ENCODE measurements at places on chromosomes 11 and 22. TPM values are rescaled to one million over a fixed set of nuclear protein-coding genes. Genes with fewer than 3 reads are reported as not detected.

The TMPRSS13 gene
- not detected for total RNA-seq

The CRYBB3 gene
- not detected for total RNA-seq

The MIAT gene
- 1.8 TPM for total RNA-seq

The MARK2 gene
- 13.8 TPM for total RNA-seq

The ENTHD1 gene
- total RNA-seq, result not detected

The ELFN2 gene
- total RNA-seq, result 0.29 TPM

The OR5M11 gene
- not detected for total RNA-seq

The TMEM191C gene
- total RNA-seq, result 0.59 TPM

DNA sequence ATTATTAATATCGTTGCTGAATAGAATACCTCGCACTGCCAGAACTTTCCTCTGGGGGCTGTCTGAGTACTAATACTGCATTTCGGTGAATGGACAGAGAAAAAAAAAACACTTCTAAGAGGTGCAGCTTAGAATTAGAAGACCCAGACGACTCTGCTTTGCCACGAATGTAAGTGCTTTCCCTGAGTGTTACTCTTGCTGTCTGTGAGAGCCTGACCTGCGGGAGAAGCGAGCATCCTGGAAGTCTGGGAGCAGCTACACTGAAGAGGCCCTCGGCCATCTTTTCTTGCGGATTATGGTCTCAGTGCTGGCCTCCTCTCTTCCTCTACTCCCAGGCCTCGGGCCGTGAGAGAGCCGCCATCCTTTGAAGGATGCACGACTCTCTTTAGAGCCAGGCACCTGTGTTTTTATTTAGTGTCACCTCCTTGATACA is 94.9 kb downstream of the SCN3B start:
- H3K27me3 ChIP-seq, result no peaks in the 10 kb centered on the region
- peaks cover 28% of the 10 kb centered on the region for H3K4me1 ChIP-seq
- H3K27ac ChIP-seq, result peak overlapping the region; percentile 68
- H3K4me3 ChIP-seq, result peak overlapping the region; percentile 67
- DNase-seq, result peak; percentile 17

DNA sequence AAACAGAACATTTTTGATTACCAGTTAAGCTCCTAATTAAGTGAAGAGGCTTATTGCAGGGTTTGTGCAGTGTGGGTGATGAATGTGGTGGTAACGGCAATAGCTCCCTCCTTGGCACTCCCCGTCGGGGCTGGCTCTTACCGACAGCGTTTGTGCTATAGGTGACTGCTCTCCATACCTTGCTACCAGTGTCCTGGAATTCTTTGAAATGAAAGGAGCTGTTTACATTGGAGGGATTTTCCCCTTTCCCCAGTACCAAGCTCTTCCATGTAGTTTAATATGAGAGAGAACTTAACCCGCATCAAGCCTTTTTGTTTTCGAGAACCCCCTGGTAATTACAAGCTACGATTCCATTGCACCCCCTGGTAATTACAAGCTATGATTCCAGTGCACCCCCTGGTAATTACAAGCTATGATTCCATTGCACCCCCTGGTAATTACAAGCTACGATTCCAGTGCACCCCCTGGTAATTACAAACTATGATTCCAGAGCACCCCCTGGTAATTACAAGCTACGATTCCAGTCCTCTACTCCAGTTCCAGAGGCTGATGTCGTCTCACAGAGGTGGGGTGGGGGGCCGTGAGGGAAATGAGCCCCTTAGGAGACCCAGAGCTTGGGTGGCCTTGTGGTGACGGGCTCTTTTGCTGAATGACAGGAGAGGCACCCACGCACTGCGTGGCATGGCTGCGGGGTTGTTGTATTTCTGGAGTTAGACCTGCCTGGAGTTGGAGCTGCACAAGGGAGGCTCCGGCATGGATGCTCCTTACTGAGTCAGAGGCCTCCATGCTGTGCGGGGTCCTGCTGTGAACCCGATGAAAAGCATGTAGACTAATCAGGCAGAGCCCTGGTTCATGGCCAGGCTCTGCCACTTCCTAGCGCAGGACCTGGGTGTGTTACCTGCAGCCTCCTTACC is 205.3 kb downstream of the TBC1D22A start:
- peak; percentile 78 for DNase-seq
- H3K27me3 ChIP-seq, result no peaks in the 10 kb centered on the region
- H3K4me3 ChIP-seq, result no peak overlapping the region

- H3K27me3 ChIP-seq, result no peaks in the 10 kb centered on the region
- peaks cover 18% of the 10 kb centered on the region for H3K4me1 ChIP-seq
- H3K27ac ChIP-seq, result no peak overlapping the region
- H3K36me3 ChIP-seq, result no peaks in the 10 kb centered on the region
Measured at GRCh38 chr11:33936725-33937604, 45.1 kb upstream of the LMO2 start.

- peaks cover 8% of the 10 kb centered on the region for H3K4me1 ChIP-seq
- DNase-seq, result peak; percentile 31
- peak overlapping the region; percentile 6 for H3K27ac ChIP-seq
- no peaks in the 10 kb centered on the region for H3K27me3 ChIP-seq
Measured at GRCh38 chr11:132874638-132875037, 657.7 kb downstream of the OPCML start.

GRCh38 chr22:24153353-24153752 is 27.9 kb upstream of the SUSD2 start:
- no peaks in the 10 kb centered on the region for H3K27me3 ChIP-seq
- H3K27ac ChIP-seq, result no peak overlapping the region
- peaks cover 35% of the 10 kb centered on the region for H3K4me1 ChIP-seq
- no peak for DNase-seq
- H3K36me3 ChIP-seq, result peaks cover 4% of the 10 kb centered on the region
- H3K4me3 ChIP-seq, result no peak overlapping the region

DNA sequence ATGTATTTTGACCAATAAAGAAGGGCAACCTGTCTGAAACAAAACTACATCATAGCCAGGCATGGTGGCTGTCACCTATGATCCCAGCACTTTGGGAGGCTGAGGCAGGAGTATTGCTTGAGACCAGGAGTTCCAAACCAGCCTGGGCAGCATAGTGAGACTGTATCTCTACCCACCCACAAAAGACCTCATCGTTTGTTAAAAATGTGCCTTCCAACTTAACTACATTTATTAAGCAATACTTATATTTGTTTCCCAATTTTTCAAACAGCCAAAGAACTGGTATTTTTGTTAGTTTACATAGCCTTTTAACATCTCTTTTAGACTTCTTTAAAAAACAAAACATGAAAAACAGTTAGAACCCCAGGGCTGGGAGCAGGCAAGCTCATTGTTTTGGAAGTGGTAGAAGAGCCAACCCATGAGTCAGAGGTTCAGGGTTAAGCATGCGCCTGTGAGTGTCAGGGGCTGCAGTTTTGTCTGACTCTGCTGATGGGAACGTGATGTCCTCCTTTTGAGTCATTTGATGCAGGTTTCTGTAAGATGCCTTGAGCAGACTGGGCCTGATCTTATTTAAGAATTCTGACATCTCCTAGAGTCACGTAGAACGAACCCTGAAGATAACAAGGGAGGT is 53.9 kb upstream of the CRTAM start:
- no peaks in the 10 kb centered on the region for H3K27me3 ChIP-seq
- peaks cover 52% of the 10 kb centered on the region for H3K36me3 ChIP-seq
- DNase-seq, result peak; percentile 94
- peak overlapping the region; percentile 78 for H3K27ac ChIP-seq
- no peak overlapping the region for H3K4me3 ChIP-seq

- peaks cover 82% of the 10 kb centered on the region for H3K36me3 ChIP-seq
- DNase-seq, result peak; percentile 71
- no peak overlapping the region for H3K4me3 ChIP-seq
- no peaks in the 10 kb centered on the region for H3K27me3 ChIP-seq
- no peak overlapping the region for H3K27ac ChIP-seq
- H3K4me1 ChIP-seq, result peaks cover 8% of the 10 kb centered on the region
Measured at GRCh38 chr22:32828150-32828549, 26.6 kb downstream of the TIMP3 start.

GRCh38 chr11:115409691-115410220 is 94.5 kb downstream of the CADM1 start:
- DNase-seq, result no peak
- no peaks in the 10 kb centered on the region for H3K4me1 ChIP-seq
- no peaks in the 10 kb centered on the region for H3K36me3 ChIP-seq
- H3K4me3 ChIP-seq, result no peak overlapping the region

DNA sequence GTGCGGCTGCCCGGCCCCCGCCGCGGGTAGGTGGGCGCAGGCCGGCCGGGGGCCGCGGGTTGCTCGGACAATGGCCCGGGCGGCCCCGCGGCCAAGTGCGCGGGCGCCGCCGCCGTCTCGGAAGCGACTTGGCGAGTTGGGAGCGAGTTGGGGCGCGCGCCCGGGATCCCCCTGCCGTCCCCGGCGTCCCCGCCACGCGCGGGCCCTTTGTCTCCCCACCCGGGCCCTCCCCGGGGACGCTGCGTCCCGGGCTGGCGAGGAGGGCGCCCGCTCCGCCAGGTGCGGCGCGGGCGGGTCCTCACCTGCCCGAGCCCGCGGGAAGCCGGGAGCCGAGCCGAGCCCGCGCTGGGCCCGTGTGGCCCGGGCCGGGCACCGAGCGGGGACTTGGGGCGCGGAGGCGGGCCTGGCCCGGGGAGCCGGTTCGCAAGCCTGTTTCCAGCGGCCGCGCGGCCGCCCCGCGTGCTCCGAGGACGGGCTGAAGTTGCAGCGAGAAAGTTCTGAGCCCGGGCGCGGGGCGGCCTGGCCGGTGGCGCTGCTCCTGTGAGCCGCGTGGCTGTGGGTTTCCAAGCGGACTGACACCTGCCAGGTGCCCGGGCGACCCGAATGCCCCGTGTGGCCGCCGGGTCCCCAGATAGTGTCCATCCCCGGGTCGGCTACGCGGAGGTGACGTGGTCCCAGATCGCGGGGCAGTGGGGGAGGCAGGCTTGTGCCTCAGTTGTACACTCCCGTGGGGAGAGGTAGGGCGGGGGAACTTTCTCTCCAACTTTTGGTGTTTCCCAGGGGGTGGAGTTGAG is 586 bp downstream of the LRP5 start:
- H3K36me3 ChIP-seq, result no peaks in the 10 kb centered on the region
- H3K4me1 ChIP-seq, result peaks cover 17% of the 10 kb centered on the region
- peak; percentile 94 for DNase-seq

DNA sequence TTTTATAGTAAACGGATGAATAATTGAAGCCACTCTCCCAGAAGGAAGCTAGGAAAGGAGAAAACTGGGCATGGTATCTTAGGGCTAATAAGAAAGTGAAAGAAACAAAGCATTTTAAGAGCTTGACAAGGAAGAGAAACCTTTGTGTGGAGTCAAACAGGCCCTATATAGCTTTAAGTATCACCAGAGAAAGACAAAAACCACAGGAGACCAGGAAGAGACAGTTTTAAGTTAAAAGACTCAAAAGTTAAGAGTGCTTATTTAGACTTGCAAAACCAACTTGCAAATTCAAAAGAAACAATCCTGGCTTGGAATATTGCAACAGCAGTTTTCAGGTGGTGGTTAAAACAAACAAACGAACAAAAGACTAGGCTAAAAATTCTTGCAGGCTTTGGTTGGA is 3.4 kb downstream of the PAK1 start:
- H3K36me3 ChIP-seq, result no peaks in the 10 kb centered on the region
- no peak overlapping the region for H3K27ac ChIP-seq
- peaks cover 49% of the 10 kb centered on the region for H3K27me3 ChIP-seq
- no peak overlapping the region for H3K4me3 ChIP-seq
- DNase-seq, result no peak
- peaks cover 4% of the 10 kb centered on the region for H3K4me1 ChIP-seq

DNA sequence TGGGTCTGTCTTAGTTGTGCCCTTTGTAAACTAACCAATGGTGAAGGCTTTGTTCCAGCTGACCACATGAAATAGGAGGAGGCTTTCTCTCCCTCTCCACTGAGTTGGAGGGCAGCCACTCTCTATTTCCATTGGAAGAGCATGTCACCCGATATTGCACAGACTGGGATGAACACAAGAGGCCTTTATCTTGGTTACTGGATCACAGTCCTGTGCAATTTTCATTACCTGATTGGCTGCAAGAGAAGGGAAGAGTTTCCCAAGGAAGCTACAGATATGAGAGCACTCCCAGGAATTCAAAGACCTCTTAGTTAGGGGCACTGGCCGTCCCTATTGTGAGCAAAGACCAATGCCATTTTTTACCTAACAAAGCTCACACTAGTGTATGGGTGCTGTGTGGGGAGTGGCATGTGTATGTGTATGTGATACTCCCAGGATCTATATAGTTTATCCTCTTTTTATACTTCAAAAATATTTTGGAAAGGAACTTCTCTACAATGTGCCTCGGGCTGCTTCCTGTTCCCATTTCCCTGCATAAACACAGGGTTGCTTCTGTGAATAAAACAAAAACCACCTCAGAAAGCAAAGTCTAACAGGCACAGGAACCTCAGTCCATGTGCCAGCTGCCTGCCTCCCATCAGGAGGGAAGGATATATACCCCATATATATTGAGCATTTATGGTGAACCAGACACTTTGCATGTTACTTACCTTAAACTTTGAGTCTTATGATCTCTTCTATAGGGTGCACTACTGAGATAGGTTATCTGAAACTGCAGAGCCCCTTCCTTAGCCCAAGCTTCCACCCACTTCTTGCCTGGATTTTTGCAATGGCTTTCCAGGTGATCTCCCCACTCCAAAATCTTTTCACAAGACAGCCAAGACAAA is 126.5 kb downstream of the RASSF10 start:
- no peak overlapping the region for H3K4me3 ChIP-seq
- H3K27ac ChIP-seq, result peak overlapping the region; percentile 32
- no peaks in the 10 kb centered on the region for H3K27me3 ChIP-seq
- no peaks in the 10 kb centered on the region for H3K36me3 ChIP-seq

- H3K27ac ChIP-seq, result peak overlapping the region; percentile 28
- no peaks in the 10 kb centered on the region for H3K27me3 ChIP-seq
- peaks cover 8% of the 10 kb centered on the region for H3K36me3 ChIP-seq
- H3K4me3 ChIP-seq, result peak overlapping the region; percentile 91
- DNase-seq, result peak; percentile 84
- H3K4me1 ChIP-seq, result peaks cover 12% of the 10 kb centered on the region
Measured at GRCh38 chr22:21651521-21652009, 9.5 kb downstream of the SDF2L1 start.

DNA sequence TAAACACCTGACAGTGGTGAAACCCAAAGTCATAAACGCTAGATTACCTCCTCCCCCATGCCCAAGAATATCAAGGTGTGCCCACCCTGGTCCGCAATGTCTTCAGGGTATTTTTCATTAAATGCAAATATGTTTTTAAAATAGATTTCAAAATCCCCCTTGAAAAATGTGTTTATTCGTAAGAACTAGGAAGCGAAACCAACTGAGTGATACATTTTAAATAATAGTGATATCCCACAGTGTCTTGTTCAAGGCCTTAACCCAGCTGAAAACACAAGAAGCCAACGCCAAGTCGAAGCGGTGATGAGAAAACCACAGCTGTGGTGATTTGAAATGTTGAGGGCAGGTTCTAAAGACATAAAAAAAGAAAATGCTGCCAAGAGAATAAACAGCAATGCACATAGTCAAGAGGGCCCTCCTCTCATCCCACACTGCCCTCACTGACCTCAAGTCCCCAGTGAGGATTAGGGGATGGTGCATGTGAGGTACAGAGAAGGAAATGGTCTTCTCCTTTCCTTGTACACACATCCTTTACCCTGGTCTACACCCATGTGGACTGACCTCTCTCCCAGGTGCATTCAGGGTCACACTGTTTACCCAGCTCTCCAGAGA is 25.5 kb downstream of the KCNJ1 start:
- H3K4me3 ChIP-seq, result no peak overlapping the region
- H3K4me1 ChIP-seq, result no peaks in the 10 kb centered on the region
- no peak overlapping the region for H3K27ac ChIP-seq
- peaks cover 34% of the 10 kb centered on the region for H3K27me3 ChIP-seq

Data from osteoblast (primary cell).